ENCODE measurements at places on chromosomes 6 and 20. TPM values are rescaled to one million over a fixed set of nuclear protein-coding genes. Genes with fewer than 3 reads are reported as not detected.
A peak's percentile ranks its signal among the peaks of the same experiment; 100 is the strongest.

POU5F1 gene
- 0.85 TPM for total RNA-seq

DOK5 gene
- not detected for total RNA-seq

AIG1 gene
- total RNA-seq: 10.0 TPM

OR10C1 gene
- not detected for total RNA-seq

SIRPB1 gene
- 13.3 TPM for total RNA-seq

RAMACL gene
- 0.42 TPM for total RNA-seq

LHFPL5 gene
- total RNA-seq: not detected

- no peaks in the 10 kb centered on the region for H3K4me1 ChIP-seq
- no peak overlapping the region for H3K27ac ChIP-seq
- no peak for DNase-seq
- H3K4me3 ChIP-seq: no peak overlapping the region
Measured at GRCh38 chr6:44642870-44643522, 255.5 kb downstream of the CDC5L start.

- peaks cover 3% of the 10 kb centered on the region for H3K4me1 ChIP-seq
- peaks cover 5% of the 10 kb centered on the region for H3K36me3 ChIP-seq
- no peak for DNase-seq
- no peak overlapping the region for H3K4me3 ChIP-seq
Measured at GRCh38 chr6:143205991-143206390, 145.3 kb downstream of the AIG1 start.

DNA sequence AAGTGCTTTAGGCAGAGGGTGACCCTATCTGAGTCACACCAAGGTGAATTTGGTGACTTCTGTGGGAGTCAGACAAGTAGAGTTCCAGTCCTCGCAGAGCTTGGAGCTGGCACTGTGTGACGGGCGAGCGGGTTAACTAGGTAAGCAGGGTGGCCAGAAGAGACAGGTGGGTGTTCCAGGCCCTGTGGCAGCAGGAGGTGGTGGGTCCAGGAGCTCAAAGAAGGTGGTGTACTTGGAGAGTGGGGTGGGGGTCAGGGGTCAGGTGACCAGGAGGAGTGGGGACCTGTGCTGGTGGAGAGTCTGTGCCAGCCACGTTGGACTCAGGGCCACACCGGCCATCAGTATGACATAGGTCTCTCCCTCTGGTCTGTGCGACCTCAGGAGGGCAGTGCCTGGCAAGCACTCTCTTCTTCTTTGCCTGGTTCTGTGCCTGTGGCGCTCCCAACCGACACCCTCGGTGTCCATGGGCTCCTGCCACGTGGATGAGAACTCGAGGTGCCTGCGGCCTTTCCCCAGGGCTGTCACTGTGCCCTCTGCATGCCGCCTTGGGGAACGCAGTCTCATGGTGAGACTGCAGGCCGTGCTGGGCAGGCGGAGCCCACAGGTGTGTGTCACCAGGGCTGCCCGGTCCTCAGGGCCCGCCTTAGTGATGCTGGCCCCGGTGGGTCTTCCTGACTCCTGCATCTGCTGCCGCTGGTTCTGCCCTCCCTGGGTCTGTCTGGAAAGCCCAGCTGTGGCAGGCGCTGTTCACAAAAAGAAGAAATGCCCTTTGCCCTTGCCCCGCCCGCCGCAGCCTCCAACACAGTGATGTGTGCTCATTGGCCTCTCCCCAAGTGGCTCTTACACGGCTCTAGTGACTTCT, 1.6 kb downstream of the MRGBP start:
- peak overlapping the region; percentile 82 for H3K4me3 ChIP-seq
- no peaks in the 10 kb centered on the region for H3K36me3 ChIP-seq
- peaks cover 30% of the 10 kb centered on the region for H3K4me1 ChIP-seq
- H3K27ac ChIP-seq: peak overlapping the region; percentile 83

GRCh38 chr6:22466665-22467245, 102.6 kb upstream of the HDGFL1 start:
- DNase-seq: no peak
- H3K4me3 ChIP-seq: no peak overlapping the region
- no peaks in the 10 kb centered on the region for H3K36me3 ChIP-seq

- no peaks in the 10 kb centered on the region for H3K36me3 ChIP-seq
- H3K4me3 ChIP-seq: no peak overlapping the region
- no peak for DNase-seq
- H3K27me3 ChIP-seq: peaks cover 7% of the 10 kb centered on the region
- H3K4me1 ChIP-seq: peaks cover 7% of the 10 kb centered on the region
- H3K27ac ChIP-seq: peak overlapping the region; percentile 56
Measured at GRCh38 chr20:63021356-63022321, 14.9 kb upstream of the BHLHE23 start.
